CD4-positive, alpha-beta T cell treated with Interleukin-15 for 4 hours (primary cell): ENCODE measurements at places on chromosomes 1 and 21.

GRCh38 chr1:209504571-209504970 lies 78.9 kb upstream of the CAMK1G start:
- no peak for DNase-seq

- DNase-seq: no peak
These were observed 276.2 kb downstream of the CACNA1E start for GRCh38 chr1:181759481-181759880.

GRCh38 chr1:204065986-204066300 lies 7.0 kb upstream of the SOX13 start:
- DNase-seq: no peak

GRCh38 chr1:30125821-30126170 lies 597.6 kb downstream of the MATN1 start:
- no peak for DNase-seq

DNA sequence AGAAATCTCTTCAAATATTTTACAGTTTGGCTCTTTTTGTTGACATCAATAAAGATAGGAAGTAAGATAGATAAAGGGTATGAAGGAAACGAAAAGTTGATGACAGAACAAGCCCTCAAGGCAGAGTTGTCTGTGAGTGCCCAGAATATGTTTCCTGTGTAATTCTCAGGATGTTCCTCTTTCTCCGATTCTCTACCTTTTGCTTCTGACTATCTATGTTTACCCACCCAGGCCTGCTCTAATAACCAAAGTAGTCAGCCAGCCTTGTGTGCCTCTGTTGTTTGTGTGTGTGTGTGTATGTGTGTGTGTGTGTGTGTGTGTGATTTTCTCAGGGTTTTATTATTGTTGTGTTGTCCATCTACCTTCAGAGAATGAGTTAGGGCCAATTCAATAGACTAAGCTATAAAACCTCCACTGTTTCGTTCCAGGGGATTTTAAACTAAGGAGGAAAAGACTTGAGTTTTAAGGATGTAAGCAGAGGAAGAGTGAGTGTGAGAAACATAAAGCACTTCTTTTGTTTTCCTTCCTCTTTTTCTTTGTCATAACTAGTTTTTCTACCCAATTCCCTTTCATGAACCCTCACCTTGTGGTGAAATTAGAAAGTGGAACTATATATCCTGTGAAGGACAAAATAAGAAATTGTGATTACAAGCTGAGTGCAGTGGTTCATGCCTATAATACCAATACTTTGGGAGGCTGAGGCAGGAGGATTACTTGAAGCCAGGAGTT lies 627.4 kb upstream of the NR5A2 start:
- no peak for DNase-seq

DNA sequence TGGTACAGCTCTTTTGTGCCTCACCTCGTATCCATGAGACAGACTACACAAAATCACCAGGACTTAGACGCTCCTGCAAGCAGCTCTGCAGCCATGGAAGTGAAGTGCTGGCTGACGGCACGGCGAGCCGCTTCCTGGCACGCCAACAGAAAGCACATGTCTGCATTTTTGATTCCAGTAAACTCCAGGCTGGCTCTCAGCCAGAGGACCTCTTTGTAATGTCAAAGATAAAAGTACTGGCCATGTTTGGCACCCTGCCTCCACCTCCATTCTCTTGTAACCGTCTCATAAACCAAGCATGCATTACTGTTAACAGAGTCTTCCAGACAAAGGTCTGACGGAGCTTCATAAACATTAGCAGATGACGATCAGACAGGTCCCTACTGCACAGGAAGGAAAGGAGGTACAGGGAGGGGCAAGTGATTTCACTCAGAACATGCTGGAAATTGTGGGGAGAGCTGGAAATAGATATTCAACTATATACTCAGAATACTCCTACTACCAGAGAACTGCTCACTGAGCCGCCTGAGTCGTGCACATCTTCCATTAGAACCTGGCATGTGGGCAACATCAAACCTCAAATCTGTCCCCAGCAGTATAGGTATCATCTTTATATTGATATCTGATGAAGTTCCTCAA lies 632.0 kb downstream of the SMYD3 start:
- DNase-seq: no peak

- no peak for DNase-seq
These were observed 1.9 kb downstream of the OR14A16 start for GRCh38 chr1:247822060-247822459.

GRCh38 chr1:118977600-118977999 lies 10.5 kb downstream of the TBX15 start:
- DNase-seq: no peak

DNA sequence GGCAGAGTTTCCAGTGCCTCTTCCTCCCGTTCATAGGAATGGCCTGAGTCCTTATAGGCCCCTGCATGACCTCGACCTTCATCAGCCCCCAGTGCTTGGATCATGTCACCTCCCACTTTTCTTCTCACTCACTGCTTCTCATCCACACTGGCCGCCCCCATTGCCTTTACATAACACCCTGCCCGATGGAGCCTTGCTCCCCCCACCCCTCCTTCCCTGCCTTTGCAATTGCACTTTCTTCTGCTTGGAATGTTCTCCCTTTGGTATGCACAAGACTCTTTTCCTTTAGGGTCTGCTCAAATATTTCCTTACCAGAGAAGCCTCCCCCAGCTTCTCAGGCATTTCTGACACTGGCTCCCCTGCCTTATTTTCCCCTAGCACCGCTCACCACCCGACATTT lies 125.2 kb upstream of the KCNJ6 start:
- DNase-seq: no peak

DNA sequence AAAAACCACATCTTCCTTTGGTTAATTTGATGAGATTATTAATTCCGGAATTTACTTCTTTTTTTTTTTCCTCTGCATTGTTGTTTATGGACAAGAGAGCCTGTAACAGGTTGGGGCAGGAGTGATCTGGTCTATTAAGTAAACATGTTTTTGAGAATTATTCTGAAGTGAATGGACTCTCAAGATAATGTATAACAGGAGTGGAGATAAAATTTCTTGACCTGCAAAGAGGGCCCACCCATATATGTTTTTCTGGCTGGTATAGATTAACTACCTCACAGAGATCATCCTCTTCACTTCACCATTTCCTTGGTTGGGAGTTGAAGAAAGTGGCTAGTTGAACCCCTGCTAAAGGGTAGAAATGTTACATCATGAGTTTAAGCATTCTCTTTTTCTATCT lies 10.7 kb downstream of the DDI2 start:
- DNase-seq: no peak

DNA sequence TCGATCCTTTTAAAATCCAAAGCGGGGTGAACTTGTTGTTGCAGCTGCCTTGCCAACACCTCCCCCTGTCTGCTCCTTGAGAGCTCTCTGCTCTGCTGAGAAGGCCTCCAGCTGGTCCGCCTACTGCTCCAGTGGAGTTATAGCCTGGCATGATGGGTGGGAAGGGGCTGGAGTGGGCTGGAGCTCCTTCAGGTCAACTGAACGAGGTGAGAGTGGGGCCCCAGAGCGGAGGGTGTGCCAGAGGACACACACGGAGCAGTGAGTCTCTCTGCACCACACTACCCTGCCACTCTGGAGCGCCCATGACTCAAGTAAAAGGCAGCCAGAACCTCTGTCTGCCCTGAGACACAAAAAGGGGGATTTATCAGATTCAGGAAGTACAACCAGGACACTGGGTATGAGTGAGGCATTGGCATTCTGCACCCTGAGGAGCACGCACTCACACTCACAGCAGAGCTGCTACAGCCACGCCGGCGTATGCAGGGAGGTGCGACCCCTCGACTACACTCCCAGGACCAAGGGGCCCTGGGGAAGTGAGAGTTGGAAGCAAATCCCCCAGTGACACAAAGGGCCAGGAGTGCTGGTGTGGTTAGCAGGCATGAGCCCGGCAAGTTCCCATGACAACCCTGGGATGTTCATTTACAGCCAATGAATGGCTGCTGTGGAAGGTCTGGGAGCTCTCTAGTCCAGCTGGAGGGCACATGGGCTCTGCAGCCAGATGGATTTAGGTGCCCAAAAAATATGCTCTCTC lies 28.0 kb upstream of the EVA1B start:
- no peak for DNase-seq

DNA sequence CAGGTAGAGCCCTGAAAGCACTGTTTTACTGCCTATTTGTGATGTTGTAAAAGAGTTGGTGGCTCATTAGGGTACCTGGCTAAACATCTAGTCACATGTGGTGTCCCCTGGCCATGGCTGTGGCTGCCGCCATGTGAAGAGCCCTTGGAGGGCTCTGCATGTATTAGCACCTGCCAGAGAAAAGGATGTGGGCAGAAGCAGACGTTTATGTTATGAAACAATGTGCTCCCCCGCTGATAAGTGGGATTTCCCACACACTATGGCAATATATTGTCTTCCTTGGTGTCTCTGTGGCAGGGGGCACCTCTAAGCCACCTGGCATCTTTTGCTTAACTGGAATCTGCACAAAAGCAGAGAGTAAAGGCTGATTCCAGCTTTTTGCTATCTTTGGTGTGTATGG lies 9.6 kb downstream of the TENT5C start:
- peak; percentile 30 for DNase-seq

DNA sequence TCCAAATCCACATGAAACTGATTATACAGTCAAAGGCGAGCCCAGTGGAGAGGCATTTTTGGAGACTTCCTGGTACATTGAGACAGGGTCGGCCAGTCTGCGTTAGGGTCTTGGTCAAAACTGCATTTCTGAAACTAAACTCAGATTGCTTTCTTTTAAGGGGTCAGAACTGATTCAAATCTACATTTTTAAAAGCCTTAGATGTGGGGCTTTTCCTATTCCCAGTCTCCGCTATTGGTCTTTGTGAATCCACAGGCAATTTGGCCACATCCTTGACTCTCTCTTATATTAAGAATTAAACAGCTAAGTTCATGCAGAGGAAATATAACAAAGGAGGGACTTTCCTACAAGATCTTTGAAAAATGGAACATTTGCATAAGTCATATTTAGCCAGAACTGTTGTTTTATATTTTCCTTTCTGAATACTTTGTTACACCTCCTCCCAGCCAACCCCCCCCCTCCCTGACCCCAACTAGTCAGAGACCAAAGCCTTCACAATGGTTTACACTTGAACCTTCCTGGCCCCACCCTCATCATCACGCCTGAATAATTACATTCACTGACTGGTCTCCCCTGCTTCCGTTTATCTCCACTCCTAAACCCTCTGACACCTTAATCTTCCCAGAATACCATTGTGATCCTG lies 30.9 kb downstream of the SELL start:
- peak; percentile 70 for DNase-seq

DNA sequence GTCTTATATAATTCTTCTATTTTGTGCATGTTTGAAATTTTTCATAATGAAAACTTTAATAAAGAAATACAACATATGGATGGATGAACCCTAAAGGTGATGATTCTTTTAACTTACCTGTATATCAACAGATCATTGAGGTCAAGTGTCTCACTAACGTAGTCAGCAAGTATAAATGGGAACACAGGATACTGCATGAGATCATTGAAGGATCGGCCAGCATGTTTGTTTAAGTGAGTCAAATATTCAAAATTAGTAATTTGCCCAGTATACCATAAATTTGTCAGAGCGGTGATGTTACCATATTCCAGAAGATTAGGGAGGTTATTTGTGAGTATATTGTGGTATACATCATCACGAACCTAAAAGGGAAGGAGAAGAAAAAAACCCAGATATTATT lies 71.0 kb upstream of the GNG4 start:
- DNase-seq: no peak

DNA sequence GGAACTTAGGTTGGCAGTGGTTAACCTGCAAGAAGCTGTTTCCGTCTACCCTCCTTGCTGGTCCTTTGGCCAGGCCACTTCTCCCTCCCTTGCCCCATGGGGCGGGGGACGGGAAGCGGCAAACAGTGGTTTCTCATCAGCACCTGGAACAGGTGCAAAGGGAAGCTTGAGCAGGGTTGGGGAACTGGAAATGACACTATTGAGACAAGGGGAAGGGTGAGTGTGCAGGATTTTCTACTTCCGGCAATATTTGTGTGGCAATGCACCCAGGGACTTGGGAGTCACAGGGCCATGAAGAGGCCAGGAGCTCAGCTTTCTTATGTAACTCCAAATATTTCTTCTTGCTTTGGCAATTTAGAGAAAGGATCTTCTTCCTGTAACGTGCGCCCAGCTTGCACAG lies 29.0 kb upstream of the SARS1 start:
- DNase-seq: no peak

DNA sequence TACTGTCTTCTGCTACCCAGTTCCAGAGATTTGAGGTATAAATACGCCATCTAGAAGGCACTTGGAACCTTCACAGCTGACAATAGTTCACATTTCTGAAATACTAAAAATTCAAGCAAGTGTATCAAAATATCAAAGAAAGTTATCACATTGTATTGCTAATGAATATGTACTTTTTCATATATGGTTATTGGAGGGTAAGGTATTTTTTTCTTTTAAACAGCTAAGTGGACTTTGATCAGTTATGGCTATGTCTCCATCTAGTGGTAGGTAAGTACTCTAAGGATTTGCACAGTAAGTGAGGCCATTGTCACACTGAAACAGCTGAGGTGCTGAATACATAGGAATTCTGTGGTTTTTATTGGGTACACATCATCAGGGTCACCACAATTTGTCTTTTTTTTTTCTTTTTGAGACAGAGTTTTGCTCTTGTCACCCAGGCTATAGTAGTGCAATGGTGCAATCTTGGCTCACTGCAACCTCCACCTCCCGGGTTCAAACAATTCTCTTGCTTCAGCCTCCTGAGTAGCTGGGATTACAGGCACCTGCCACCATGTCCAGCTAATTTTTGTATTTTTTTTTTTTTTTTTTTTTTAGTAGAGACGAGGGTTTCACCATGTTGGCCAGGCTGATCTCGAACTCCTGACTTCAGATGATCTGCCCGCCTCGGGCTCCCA lies 49.1 kb upstream of the CR2 start:
- DNase-seq: peak; percentile 48

GRCh38 chr21:45589686-45590245 lies 47.5 kb upstream of the SLC19A1 start:
- DNase-seq: no peak

DNA sequence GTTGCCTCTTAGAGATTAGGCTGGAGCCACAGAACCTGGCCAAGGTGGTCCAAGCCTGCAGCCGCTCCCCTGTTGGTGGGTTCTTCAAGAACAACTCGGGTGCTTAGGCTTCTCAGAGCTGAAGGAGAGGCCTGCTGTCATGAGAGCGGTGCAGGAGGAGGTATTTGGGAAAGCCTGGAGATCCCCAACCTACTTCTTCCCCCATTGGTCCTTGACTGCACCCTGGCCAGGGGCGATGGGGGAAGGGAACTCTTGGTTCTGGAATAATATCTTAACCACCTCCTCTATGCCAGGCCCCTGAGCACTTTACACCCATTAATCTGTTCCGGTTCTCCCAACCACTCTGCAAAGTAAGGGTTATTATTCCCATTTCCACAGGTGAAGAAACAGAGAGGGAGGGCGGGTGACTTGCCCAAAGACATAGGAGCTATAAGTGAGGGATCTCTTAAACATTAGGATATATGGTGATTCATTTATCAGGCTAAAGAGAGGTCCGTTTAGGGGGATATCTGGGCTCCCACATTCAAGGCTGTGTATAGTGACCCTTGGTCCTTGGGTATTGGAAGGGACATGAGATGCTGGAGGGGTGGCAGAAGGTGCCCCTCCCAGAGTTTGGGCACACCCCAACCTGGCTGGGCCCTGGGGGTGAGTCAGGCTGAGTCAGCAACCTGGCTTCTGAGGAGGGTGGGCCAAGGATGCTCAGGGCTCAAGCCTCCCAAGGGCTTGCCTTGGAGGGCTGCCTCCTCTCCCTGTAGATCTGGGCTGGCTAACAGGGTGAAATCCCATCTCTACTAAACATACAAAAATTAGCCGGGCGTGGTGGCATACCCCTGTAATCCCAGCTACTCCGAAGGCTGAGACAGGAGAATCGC lies 5.2 kb downstream of the TRNP1 start:
- DNase-seq: no peak

- DNase-seq: no peak
These were observed 96.6 kb upstream of the VANGL1 start for GRCh38 chr1:115545096-115545720.

- DNase-seq: no peak
These were observed 84.5 kb upstream of the ST6GALNAC5 start for GRCh38 chr1:76782809-76783208.
